ENCODE measurements at places on chromosomes 11 and 22. TPM values are rescaled to one million over a fixed set of nuclear protein-coding genes. Genes with fewer than 3 reads are reported as not detected.

The OR2D3 gene
- total RNA-seq: not detected

The FAM76B gene
- total RNA-seq: 33.9 TPM

The NPTXR gene
- 9.2 TPM for total RNA-seq

DNA sequence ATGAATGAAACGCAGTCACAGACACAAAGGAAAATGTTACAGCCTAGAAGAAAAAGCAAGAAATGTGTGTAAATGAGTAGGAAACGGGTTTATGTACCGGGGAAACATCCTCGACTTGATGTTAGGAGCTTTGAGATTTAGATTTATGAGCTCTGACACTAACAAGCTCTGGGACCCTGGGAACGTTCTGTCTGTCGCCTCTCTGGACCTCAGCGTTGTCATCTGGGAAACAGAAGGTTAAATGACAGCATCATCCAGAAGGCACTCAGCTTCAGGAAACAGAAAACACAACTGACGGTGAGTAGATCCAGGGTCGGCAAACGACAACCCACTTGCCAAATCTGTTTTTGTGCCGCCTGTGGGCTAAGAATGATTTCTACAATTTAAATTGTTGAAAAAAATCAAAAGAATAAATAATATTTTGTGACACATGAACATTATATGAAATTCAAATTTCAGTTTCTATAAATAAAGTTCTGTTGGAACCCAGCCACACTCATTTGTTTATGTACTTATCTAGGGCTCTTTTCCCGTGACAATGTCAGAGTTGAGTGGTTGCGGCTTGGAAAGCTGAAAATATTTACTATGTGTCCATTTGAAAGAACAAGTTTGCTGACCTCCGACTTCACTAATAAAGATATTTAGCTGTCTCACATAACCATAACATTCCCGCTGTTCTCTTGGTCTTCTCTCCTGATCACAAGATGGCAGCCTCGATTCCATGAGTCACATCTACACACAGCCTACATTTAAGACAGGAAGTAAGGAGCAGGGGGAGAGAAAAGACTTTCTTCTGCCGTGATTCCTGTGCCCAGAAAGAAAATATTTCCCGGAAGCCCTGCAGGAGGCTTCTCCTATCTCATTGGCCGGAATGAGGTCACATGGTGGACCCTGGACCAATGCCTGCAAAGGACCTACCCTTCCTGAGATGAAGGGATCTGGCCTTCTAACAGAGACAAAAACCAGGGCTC is 47.1 kb upstream of the SYT13 start:
- peak; percentile 40 for DNase-seq

DNA sequence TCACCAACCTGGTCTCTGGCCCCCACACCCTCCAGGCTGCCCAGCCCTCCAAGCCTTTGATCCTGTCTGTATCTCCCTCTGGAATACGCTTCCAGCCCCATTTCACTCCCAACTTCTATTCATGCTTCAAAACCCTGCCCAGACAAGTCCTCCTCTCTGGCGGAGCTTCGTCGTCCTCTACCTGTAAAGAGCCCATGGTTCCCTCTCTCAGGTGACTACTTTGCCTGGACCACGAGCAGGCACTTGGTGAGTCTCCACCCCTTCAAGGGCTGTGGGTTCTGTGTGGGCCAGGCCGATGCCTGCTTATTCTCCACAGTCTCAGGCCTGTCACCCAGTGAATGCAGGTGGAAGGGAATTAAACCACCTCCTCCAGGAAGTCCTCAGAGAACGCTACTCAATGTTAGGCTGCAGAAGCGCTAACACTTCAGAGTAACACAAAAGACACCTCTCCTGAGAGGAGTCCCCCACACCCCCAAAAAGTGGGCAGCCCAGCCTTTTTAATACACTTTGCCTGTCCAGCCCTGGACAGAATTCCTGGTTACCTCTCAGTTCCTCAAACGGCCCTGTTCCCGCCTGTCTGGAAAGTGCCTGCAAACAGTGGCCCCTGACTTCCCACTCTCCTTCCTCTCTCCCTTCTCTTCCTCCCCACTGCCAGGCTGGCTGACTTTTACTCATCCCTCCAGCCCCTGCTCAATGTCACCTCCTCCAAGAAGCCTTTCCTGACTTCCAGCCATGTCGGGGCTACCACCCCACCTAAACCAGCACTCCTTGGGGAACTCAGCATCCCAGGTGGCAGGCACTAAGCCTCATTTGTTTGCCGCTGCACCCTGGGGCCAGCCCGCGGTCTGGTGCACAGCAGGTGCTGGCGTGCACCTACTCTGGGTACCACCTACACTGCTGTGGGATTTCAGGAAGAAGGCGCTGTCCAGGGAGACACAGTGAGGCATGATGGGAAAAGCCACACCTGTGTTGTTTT is 9.0 kb downstream of the RAC2 start:
- no peak for DNase-seq

DNA sequence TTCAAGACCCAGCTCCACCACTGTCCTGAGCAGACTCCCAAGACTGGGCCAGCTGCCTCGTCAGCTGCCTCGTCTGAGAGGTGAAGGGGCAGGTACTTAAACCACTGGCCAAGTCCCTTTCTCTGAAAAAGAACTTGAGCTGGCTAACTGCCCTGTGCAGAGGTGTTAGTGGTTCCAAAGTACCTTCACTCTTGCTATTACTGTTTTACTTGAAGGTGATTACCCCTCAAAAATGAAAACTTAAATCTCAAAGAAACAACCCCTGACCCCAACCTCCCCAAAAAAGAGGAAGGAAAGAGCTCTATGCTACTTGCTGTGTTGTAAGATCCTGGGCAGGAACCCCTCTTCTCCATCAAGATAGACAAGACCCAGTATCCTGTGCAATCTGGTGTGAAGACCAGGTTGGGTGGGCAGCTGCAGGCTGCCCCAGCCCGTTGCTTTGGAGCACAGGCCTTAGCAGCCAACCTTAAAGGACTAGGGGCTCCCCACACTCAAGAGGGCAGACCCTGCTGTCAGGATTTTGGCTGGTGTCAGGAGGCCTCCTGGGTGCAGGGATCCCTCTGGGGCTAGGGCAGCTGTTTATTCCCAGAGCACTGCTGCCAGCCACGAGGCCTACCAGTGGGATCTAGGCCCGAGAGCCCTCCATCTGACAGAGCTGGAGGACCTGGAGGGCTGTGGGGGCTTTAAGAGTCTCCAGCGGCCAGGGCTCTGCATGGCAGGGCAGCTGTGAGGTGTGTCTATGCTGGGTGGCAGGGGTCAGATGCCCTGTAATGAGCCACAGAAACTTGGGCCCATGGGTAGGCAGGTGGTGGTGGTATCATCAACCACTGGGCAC is 13.0 kb downstream of the GUCD1 start:
- no peak for DNase-seq

- DNase-seq: no peak
These were observed 15.8 kb downstream of the SCUBE2 start for GRCh38 chr11:9075556-9075955.

GRCh38 chr11:72132646-72133045 is 2.9 kb upstream of the FOLR3 start:
- no peak for DNase-seq

DNA sequence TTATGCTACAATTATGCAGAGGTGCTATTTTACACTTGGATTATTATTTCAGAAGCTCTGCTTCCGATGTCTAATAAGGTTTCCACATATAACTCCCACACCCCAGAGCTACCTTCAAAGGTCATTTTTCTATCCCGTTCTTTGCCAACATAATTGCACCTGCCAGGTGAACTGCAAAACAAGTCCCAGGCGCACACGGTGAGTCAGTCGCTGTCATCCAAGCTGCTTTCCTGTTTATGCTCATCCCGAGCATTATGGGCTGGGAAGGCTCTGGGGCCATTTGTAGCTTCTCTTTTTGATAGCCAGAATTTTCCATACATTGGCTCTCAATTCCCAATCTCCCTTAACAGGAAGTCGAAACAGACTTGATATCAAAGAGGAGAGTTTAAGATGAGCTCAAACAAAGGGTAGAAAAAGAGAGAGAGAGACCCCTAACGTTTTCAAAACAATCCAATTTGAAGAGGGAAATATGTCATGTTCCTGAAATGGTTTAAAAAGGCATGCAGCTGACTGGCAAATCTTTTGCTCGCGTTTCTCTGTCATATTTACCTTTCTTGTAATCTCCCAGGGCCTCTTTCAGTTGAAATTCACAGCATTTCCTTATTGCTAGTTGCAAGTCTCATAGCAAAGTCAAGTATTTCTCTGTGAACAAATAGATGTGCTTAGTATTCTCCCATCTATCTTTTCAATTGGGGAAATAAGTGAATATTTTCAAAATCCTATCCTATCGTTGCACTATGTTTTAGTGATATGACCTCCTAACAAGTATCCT is 815.9 kb downstream of the KCNA4 start:
- DNase-seq: no peak

- no peak for DNase-seq
These were observed 23.4 kb downstream of the SYT9 start for GRCh38 chr11:7275133-7275532.

DNA sequence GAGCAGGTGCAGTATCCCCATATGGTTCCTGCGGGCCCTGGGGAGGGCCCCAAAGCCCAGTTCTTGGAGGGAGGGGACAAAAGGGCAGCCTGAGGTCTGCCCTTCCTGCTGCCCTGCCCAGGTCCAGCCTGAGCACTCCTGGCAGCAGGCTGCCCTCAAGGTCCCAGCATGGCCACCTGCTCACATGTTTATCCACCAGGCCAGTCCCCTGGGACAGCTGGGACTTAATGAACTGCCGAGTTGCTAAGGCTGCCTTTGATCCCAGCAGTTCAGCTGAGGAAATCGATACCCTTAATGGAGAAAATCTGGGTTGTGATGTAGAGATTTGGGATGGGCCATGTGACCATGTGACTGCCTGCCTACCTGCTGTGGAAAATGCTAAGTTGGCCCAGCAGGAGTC is 146.2 kb downstream of the TRIM29 start:
- DNase-seq: peak; percentile 84

DNA sequence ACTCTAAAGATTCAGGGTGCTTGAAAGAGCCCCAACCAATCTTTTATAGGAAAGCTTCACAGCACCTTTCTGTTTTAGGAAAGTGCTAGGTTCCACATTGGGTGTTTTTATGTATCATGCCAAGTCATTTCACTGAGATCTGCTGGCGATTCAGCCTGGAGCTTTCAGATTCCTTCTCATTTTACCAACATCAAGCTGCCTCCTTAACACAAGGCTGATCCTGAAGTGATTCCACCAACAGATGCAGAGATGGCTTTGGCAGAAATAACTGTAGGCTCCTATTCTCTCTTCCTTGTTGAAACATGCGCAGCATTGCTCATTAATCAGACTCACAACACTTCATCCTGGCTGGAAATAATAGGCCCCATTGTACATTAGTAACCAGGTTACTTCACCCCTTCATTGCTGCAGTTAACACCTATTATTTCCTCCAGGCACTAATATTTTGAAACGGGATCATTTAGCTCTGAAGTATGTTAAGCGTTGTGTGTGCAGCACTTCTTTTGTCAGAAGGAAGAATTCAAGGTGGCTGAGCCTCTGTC is 89.0 kb downstream of the OPCML start:
- DNase-seq: no peak

- DNase-seq: no peak
These were observed 1488.6 kb downstream of the BRD1 start for GRCh38 chr22:48338793-48339705.

- no peak for DNase-seq
These were observed 27.8 kb upstream of the SHISAL1 start for GRCh38 chr22:44340271-44341239.
